Stimulated activated CD8-positive, alpha-beta memory T cell treated with anti-CD3 and anti-CD28 coated beads, Interleukin-15, amount 100 ng/mL, for 48 hours (primary cell): ENCODE measurements at places on chromosomes 1 and 21.

GRCh38 chr1:119467857-119468668, 38.9 kb upstream of the HSD3B1 start:
- no peak for DNase-seq

DNA sequence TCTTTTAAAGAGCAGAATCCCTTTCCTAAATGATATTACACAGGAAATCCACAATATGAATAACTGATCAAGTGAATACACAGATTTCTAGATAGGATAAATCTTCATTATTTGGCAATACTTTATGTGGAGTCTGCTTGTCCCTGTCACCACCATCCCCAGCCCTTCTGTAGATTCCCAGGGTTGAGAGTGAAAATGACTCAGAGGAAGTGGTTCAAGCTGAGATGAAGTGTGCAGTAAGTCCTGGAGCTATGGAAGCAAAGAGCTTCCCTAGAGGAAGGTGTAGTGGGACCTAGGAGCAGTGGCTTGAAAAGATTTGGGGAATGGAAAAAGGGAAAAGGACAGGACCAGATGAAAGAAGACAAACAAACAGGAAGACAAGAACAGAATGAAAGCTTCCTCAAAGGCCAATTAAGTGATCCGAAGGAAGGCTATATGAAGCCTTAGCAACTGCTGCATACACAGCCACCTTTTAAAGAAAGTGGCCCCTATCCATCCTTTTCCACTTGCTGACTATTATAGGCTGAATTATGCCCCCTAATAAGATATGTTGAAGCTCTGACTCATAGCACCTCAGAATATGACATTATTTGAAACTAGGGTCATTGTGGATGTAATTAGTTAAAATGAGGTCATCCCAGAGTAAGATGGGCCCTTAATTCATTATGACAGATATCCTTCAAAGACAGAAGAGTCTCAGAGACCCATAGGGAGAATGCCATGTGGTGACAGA, 96.5 kb upstream of the CAMK1G start:
- no peak for DNase-seq

- no peak for DNase-seq
Measured at GRCh38 chr21:20647607-20648006, 350.6 kb upstream of the NCAM2 start.

GRCh38 chr1:100188617-100189016, 10.6 kb upstream of the LRRC39 start:
- DNase-seq: no peak

DNA sequence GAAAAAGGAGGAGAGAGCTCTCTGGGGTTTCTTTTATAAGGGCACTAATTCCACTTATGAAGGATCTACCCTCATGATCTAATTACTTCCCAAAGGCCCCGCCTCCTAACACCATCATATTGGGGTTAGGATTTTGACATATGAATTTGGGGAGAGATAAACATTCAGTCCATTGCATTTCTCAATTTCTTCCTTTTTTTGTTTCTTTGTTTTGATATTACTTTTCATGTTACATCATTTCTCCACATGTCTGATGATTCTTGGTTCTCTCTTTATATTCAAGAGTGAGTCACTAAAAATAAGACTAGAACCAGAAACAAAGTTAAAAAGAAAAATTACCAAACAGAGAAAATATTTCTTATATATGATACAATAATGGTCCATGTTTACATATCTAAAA, 63.2 kb upstream of the DUSP10 start:
- no peak for DNase-seq
